ENCODE measurements at places on chromosomes 2 and 18.
A peak's percentile ranks its signal among the peaks of the same experiment; 100 is the strongest.

GRCh38 chr2:29360016-29360784 is 245.0 kb downstream of the CLIP4 start:
- DNase-seq = no peak

GRCh38 chr2:225911019-225911418 is 511.5 kb downstream of the NYAP2 start:
- DNase-seq = no peak

- no peak for DNase-seq
Observed at GRCh38 chr18:69158944-69159343, 241.7 kb upstream of the DOK6 start.

- no peak for DNase-seq
Observed at GRCh38 chr18:57931038-57931437, 113.0 kb upstream of the NEDD4L start.

DNA sequence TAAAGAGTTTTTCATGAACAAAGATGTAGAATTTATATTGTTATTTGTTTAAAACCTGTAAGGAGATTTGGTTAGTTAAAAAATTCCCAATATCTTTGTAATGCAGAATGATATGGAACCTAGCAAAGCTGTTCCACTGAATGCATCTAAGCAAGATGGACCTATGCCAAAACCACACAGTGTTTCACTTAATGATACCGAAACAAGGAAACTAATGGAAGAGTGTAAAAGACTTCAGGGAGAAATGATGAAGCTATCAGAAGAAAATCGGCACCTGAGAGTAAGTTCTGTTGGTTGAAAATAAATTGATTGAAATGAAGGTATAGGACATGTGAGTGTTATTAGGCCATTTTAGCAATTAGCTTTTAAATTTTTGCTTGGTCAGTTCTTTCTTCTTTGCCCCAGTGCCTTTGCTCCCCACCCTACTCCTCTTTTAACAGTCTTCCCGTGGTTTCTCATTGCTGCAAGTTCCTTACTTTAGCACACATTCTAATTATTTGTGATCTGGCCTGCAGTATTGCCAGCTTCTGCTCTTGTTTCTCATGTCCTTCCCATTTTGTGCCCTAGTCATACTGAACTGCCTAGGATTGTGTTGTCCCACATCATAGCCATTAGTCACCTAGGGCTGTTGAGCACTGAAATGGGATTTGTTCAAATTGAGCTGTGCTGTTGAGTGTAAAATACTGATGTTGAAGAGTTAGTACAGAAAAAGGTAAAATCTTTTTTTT is 36.6 kb downstream of the VAPA start:
- no peak for DNase-seq

DNA sequence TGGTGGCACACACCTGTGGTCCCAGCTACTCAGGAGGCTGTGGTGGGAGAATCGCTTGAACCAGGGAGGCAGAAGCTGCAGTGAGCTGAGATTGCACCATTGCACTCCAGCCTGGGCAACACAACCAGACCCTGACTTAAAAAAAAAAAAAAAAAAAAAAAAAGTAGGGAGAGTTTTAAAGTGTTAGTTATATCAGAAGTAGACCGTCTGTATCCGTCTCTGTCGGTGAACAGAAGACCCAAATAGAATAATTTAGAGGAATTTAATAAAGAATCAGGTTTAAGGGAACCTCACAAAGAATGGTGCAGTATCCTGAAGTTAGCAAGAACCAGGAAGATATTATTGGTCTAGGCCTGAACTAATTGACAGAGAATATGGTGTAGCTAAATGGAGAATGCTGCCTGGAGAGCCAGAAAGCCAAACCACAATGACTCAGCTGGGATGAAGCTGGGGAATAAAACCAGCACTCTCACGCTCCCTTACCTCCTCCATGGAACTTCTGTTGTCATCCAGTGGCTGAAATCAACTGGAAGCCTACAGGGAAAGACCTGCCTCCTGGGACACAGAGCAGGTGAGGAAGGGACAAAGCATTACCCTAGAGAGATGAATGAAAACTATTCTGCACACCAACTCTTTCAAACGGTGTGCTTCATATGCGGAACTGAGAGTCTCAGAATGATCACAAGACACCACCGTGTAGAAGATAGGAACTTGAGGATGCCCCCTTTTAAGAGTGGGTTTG is 39.1 kb upstream of the PLEKHM3 start:
- DNase-seq = peak; percentile 29

DNA sequence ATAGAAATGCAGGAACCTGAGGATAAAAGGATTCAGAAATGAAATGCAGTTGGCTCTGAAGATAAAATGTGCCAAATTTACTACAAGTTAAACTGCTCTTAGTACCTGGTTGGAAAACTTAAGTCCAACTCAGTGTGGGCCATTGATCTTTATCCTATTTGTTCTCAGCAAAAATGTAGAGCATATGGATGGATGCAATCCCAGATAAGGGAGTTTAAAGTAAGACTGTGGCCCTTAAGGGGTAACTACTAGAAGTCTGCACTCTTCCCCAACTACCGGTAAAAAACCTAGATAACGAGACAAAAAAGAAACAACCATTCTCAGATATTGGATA is 63.9 kb downstream of the MDH1 start:
- DNase-seq = no peak

DNA sequence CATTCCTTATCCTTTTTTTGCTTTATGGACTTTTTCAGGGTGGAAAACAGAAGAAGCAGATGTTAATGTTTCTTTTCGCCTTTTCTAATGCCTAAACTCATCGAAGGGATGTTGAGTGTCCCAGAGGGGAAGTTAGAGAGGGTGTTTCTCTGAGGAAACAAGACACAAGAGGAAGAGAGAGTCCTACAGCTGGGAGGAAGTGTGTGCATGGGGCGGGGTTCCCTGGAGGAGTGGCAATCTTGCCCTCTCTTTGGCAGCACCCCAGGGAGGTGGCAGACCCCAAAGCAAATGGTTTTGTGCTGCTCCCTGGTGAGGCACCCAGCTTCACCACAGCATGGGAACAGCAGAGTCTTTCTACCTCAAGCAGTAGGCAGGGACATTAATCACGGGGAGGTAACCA is 377.6 kb downstream of the RND3 start:
- DNase-seq = peak; percentile 4

DNA sequence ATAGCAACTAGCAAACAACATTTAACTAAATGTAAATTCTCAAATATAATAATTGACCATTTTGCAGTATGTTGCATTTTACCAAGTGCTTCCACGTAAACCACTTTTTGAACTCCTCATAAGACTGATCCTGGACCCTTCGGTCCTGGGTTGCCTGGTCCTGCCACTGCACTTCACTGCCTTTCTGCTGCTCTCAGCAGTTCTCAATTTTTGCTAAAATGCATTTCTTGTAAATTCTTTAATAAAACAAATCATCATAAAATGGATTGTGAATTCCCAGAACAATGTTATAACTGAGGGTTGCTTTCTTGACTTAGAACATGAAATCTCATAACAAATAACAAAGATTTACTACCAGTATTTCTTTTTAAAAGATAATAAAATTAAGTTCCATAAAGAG is 12.9 kb upstream of the ADAM23 start:
- DNase-seq = no peak

- no peak for DNase-seq
Observed at GRCh38 chr2:71990122-71990521, 157.5 kb downstream of the CYP26B1 start.

DNA sequence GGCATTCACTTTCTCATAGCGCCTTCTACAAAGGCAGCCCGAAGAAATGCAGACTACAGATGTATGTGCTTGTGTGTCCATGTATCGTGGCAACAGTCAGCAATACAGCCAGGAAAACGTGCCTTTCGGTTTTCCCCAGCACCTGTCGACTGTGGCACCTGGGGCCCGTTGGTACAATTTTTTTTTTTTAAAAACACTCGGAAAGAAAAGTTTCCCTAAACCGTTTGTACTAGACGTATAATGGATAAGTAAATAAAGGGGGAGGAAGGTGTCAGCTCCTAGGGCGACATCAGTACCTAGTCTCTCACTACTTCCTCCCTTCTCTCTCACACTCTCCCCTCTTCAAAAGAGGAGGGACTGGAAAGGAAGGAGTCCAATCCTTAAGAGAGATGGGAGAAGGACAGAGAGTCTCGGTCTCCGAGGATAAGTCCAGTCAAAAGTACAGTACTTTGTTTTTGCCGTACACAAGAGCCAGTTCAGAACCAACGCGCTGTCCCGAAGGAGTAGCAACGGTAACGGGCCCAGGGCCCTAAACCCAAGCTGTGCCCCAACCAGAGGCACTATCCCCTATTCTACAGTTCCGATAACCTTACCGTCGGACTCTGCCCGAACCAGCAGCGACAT is 759 bp downstream of the PPP4R3B start:
- DNase-seq = peak; percentile 65

GRCh38 chr2:56648802-56649201 is 465.0 kb downstream of the CCDC85A start:
- no peak for DNase-seq

- no peak for DNase-seq
Observed at GRCh38 chr2:127094509-127095366, 12.2 kb downstream of the BIN1 start.

DNA sequence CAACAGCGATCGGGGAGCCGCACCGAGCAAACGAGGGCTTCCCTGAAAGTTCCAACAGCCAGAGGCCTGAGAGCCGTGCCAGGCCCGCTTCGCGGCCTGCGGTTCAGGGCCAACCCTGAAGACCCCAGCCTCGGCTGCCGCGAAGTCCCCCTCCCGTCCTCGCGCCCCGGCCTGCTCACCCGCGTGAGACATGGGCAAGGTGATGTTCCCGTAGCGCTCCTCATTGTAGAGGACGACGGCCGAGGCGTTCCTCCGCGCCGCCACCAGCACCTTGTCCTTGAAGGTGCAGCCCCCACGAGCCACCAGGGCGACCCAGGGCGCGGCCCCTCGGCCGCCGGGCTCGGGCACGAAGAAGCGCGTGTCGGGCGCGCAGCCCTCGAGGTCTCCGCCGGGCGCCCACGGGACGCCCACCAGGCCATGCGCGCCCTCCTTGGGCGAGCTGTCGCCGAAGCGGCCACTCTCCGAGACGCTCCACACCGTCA is 510 bp downstream of the RNF149 start:
- DNase-seq = no peak

GRCh38 chr2:27996156-27996922 is 105.8 kb downstream of the BABAM2 start:
- DNase-seq = no peak

DNA sequence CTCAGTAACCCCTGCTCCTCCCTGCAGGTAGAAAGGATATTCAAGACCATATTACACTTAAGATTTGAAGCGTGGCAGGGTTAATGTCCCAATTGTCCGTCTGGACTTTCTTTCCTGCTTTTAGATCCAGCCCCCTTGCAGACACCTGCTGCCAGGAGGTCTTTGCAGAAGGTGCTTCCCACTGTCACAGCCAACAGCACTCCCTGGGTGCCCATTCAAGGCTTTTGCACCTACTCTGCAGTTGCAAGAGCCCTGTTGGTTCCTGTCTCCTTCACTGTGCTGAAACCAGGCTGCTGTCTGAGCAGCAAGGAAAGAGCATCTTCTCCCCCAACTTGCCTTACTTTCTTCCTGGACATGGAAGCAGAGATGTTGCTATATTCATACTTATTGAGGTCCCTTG is 1043.0 kb upstream of the POU3F3 start:
- DNase-seq = no peak

DNA sequence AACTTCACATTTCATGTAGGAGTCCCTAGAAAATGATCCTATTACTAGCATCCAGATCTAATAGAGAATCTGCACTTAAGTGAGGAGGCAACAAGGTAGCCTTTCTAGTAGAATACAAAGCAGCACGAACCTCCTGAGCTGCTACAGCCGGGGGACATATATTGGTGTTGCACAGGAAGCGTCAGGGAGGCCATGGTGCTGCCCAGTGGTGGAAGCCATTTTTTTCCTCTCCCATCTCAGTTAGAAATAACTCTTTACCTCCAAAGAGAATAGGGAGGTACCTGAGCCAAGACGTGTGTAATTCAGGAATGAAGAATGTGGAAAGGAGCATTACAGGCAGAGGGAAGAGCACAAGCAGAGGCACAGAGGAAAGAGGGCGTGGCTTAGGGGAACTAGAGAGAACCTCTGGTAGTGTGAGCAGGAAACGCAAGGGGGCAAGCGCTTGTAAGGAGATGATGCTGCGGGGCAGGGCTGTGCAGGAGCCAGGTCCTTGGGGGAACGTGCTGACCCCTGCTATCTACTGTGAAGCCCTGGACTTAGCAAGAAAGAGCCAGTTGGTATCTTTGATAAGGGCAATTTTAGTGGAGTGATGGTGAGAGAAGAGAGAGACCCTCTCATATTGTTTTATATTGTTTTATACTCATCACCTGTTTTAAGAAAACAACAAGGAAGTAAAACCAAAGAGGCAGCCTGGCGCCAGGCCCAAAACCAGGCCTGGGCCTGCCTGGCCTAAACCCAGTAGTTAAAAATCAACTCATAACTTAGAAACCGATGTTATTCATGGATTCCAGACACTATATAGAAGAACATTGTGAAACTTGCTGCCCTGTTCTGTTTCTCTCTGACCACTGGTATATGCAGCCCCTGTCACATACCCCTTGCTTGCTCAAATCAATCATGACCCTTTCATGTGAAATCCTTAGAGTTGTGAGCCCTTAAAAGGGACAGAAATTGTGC is 50.0 kb upstream of the TTC39C start:
- no peak for DNase-seq

GRCh38 chr2:64586883-64587481 is 62.9 kb downstream of the AFTPH start:
- DNase-seq = peak; percentile 71

- no peak for DNase-seq
Observed at GRCh38 chr2:200396781-200397242, 90.3 kb downstream of the SPATS2L start.

DNA sequence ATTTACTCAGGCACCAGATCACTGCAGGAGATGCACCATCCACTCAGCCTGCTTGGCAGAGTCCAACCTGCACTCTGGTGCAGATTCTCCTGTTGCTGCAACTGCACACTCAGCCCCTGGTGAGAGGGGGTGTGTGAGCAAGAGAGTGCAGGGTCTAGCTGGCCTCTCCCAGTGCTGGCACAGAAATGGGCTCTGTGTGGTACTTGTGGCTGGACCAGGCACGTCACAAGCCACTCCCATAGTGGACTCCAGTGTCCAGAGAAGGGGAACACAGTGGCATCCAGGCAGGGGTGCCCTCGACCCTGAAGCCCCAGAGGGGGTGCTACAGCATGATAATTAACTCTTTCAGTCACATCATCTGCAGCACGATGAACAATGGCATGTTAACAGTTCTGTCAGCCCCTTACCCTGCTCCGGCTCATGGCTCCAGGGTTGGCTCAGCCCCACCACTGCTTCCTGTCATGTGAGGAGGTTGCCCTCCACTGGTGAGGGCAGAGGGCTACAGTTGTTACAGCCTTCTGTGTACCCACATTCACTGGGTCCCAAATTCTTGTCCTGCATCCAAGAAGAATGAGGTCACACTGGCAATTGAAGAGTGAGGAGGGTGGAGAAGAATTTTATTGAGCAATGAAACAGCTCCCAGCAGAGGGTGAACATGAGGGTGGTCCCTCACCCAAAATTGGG is 135.7 kb downstream of the EVA1A start:
- DNase-seq = no peak

DNA sequence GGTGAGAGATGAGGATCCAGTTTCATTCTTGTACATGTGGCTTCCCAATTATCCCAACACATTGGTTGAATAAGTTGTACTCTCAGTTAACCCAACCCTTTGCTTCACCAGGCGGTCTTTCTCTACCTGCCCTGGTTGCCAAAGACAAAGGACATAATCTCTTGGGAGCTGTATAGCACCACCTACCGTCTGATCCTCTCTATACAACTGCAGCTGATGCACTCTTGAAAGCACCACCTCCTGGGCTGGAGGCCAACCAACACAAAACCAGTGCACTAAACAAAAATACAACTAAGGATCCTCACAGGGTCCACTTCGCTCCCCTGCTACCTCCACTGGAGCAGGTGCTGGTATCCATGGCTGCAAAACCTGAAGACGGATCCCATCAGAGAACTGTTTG is 473.6 kb upstream of the NRXN1 start:
- no peak for DNase-seq

All from AML-193 (cell line).